Foreskin fibroblast (primary cell): ENCODE measurements at places on chromosomes 3 and 15.

DNA sequence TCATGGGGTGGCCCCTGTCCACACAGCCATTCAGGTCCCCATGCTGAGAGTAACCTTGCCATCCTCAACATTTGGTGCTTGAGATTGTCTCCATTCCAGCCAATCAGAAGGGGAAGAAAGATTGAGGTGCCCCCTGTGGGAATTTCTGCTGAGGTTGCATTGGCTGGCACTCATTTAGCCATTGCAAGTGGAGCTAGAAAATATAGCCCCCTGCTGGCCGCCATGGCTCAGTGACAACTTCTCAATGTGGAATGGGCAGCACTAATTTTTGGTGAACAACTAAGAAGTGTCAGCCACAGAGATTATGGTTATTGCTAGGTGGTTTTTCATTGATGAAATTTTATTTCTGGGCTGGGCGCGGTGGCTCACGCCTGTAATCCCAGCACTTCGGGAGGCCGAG, 22.0 kb downstream of the COL6A6 start:
- DNase-seq, result peak; percentile 53

DNA sequence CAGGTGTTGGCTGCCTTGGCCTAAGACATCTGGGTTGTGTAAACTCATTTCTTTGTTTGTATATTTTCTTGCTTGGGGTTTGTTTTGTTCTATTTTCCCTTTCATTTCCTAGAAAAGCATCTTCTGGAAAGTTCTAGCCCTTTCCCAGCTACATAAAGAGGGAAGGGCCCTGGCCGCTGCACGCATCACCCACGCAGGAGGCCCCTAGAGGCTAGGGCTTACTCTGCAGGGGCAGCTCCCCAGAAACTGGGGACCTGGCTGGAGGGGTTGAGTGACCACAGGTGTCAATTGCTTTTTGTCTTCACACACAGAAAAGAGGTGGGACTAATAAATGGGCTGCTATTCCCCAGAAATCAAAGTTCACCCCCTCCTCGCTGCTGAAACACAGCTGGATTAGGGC, 52.6 kb downstream of the PDIA5 start:
- DNase-seq, result no peak

DNA sequence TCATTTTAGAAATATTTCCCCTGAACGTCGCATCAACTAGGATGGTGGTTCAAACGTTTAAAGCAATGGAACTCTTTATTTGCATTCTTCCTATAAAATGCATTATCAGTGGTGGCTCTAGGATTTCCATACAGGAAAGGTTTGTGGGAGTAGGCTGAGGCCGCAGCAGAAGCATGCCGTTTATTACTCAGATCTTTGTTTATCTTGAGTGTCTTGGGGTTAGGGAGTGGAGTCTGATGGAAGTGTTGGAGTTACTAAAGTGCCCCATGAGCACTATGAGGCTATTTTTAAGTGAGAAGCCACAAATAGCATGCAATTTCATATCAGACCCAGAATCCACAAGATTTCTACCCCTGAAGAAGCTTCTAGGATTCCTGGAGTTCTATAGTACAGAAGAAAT, 26.2 kb downstream of the ATOSA start:
- DNase-seq, result peak; percentile 34

DNA sequence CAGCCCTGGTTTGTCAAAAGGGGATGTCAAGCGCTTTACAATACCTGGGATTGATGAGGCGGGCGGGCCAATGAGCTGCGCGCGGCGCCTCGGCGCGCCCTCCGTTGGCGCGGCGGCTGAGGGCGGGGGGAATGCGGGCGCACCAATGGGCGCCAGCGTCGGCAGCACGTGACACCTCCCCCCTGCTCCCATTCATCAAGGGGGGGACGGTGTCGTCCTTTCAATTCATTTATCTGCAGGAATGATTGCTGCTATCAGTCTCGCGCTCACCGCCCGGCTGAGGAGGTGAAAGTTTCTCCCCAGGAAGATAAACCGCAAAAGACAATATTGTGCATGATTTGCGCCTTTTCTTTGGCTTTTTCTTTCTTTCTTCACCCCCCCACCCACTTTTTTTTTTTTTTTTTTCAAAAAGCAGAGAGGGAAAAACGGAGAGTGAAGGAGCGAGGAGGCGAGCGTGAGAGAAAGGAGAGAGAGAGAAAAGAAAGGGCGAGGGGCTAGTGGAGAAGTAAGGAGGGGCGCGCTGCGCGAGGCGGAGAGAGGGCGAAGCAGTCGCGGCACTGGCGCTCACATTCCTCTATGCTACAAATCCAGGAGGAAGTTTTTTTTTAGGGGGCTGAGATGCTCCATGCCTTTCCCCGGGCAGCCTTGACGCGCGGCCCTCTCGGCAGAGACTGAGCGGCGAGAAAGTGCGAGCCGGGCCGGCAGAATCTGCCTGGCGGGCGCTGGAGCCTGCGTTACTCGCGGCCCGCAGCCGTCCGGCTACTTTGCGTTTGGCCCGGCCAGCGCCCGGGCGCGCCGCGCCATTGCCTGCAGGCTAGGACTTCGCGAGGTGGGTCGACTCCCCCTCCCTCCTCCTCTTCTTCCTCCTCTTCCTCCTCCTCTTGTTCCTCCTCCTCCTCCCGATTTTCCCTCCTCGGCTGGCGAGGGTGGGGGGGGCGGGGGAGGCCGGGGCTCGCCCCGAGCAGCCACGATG, at the start of gene ZIC1:
TSS of gene ZIC1 (plus strand) at position 223 of the 973 bp plus-strand sequence. CDS start at position 971, 748 bp downstream.
- no peak for DNase-seq

DNA sequence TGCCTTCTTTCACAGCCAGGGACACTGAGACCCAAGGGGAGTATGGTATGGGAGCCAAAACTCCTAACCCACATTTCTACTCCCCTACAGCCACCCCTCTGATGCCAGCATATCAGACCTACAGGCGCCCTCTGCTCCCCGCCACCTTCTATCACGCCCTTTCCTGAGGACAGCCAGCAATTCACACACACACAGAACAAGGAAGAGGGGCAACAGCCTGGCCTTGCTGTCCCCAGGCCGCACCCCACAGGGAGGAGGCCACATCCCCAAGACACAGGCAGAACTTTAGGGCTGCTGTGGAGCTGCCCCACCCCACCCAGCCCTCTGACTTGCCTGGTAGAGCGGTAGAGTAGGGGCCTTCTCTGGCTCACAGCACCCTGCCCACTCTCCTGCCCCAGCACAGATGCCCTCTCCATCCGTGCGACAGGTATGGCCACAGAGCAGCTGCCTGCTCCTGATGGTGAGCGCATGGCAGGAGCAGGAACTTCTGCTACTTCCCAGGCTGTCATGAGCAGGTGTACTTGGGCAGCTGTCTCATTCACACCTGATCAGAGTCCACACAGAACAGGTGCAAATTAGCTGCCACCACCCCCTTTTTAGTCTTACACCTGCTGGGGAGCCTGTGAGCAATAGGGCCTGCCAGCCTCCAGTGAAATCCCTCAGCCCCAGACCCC, 33.4 kb downstream of the CCDC33 start:
- DNase-seq, result no peak

GRCh38 chr3:37096288-37096687, 78.1 kb downstream of the LRRFIP2 start:
- DNase-seq, result peak; percentile 79
